ENCODE measurements at places on chromosomes 5 and 9.

DNA sequence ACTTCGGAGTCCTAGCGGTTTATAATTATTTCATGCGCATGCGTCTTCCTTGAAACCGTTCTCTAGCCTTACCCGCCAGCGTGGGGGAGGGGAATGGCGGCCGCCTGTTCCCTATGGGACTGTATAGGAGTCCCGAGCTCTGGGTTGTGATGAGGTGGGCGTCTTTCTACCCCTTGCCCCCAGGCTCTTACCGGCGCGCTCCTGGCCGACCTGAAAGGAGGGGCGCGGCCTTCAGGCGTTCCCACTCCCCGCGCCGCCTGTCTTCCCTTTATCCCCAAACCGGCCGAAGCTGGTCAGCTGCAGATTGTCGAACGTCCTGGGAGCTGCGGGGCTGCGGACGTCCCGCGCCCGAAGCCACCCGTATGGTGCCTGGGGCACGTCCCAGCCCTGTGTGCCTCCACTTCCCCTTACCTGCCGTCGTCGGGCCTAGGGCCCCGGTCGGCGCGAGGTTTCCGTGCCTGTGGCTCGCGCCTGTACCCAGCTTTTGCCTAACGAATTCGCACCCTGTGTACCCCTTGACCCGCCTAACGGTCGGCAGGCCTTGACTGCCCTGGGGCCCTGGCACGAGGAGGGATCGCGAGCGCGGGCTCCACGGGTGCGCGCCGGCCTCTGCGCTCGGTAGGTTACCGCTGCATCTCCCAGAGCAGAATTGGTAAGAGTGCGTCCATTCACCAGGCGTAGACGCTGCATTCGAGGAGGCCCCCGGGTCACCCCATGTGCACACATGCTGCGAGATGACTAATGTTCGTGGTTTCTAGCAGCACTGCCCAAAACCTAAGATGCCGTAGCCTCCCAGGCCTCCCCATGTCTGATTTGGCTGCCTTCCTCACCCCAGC lies 653 bp upstream of the HNRNPH1 start:
- no peak for DNase-seq

GRCh38 chr5:116640236-116640635 lies 65.6 kb upstream of the SEMA6A start:
- DNase-seq = no peak

DNA sequence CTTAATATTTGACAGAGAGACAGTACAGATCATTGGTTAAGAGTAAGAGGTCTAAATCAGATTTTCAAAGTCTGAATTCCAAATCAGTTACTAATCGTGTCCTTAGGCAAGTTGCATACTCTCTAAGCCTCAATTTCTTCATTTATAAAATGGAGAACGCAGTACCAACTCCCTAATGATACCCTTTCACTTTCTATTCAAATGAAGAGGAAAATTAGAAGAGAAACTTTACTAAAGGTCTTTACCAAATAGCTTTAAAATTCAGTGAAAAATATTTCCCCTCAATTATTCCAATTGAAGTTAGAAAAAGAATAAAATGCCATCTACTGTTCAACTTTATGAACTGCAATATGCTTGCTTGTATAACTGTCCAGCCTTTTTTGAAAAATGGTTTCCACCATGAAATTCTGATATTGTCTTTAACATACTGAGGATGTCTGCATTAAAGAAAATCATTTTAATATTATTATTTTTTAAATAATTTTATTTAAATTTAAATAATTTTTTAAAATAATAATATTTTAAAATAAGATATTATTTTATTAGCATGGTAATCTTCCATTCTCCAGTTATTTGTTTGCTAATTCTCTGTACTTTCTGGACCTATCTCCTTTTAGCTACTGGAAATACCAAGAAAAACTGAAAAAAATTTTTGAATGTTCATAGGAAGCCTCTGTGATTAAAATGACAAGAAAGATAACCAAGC lies 36.0 kb downstream of the POC5 start:
- DNase-seq = peak; percentile 33

DNA sequence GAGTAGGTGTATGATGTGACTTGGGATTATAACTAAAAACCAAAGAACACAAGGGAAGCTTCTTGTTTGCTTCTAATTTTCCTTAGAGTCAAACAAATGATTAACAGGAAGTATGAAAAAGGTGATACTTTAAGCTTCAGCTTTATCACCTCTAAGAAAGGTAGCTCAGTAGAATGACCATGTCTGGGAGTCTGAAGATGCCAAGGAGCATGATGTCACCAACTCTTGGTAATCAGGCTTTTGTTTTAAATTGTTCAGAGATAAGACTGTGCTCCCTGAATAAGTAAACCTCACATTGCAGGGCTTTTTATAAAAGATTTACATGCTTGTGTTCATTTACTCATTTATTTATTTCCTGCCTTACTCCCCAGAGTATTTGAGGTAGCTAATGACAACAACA lies 169.9 kb downstream of the FER start:
- DNase-seq = no peak

DNA sequence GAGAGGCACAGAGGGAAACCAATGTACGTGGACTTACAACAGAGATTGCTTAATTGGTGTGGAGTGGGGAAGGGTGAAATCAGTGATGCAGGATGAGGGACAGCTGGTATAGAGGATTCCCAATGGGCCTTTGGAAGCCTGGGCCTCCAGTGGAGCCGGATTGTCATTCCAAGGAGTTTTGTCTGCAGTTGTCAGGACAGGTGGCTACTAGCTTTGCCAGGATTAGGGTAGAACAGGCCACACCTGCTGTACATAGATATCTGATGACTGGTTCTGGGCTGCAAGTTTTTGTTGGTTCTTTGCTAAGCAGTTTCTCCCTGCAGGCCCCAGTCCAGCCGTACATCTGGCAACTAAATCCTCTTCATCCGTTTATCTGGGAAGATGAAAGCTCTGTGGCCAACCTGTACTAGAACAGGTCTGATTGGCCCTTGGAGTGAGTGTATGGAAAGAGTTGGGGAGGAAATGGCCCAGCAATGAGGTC lies 4.2 kb downstream of the SKP2 start:
- peak; percentile 100 for DNase-seq

DNA sequence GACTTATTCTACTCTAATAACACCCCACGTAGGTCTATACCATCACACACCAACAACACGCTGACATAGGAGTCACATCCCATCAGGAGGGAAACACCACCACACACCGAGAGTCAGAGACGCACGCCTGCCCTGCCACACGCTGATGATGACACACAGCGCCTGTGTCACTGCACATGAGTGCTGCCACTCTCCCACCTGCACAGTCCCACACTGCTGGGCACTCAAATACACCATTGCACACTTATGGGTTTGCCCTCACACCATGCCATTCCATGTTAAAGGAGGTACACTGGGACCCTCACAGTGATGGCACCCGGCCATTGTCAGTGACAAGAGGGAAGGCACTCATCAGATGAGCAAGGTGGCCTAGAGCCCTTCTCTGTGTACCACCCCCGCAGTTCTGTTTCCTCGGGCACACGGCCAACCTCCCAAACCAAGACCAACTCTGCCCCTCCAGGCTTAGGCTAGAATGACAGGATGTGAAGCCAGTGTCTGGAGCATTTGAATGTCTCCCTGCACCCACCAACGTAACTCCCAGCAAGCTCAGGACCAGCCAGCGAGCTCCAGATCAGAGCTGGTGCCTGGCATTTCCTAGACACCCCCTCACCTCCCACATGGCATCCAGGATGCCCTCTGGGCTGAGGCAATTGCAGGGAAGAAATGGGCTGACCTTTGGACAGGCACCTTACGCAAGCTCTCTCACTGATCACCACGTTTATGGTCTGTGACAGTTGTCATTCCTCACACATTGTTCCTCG lies 3.6 kb upstream of the CPLX2 start:
- peak; percentile 73 for DNase-seq

- no peak for DNase-seq
Measured at GRCh38 chr9:32906213-32906612, 95.2 kb downstream of the APTX start.

DNA sequence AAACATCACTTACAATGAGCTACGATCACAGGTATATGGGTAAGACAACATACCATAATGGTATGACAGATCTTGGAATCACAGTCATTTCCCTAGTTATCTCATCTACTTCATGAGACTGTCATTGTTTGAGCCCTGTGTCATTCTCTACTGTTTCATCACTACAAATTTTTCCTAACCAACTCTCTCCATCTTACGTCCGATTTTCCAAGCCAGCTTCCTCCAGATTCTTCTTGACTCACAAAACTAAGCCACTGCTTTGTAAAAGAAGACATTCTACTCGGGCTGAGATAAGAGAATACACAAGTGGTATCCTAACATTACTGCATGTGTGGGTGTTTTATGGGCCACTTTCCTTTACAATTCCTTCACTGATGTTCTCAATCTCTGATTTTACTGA lies 49.6 kb downstream of the SERINC5 start:
- DNase-seq = no peak

DNA sequence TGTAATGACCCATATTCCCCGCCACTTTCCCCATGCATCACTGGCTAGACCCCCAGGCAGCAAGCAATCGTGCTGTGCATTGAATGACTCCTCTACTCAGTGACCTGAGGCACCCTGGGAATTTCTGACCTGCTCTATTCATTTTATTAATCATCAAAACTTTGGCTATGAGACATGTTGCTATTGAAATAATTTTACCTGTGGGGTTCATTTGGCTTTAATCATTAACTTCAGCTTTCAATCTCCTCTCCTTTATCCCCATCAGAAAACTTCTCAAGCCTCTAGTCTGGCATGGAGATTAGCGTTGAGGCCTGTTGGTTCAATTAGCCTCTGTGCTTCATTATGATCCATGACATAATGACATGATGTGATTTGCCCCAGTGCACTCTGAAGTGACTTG lies 429.0 kb downstream of the ZNF608 start:
- no peak for DNase-seq

DNA sequence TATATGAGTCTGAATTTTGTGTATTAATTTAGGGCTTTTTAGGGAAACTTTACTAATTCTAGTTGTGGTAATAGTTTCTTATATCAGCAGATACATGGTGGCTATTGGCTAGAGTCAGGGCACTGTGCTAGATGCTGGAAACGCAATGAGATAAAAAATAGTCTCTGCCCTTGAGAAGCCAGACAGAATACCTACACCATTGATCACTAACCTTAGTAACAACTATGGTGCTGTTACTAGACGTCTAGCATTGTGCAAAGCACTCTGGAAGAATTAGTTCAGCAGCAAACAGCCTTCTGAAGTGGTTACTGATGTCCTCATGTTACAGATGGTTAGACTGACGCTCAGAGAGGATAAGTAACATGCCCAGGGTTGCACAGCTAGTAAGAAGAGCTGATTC lies 61.8 kb downstream of the GDA start:
- no peak for DNase-seq

DNA sequence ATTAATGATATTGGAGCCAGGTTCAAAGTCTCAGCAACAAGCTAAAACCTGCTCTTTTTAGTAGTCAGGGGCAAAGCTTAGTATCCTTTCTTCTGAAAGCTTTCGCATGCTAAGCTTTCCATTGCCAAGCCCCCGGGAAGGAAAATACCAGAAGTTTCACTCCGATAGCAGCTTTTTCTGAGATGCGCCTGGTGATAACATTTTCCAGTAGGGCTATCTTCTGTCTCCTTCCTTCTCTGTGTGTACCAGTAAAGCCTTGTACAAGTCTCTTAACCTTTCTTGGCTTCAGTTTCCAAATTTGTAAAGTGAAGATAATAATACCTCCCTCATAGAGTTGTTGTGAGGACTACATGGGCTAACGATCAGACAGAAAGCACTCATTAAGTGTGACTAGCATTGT lies 36.7 kb downstream of the DOCK8 start:
- DNase-seq = no peak

DNA sequence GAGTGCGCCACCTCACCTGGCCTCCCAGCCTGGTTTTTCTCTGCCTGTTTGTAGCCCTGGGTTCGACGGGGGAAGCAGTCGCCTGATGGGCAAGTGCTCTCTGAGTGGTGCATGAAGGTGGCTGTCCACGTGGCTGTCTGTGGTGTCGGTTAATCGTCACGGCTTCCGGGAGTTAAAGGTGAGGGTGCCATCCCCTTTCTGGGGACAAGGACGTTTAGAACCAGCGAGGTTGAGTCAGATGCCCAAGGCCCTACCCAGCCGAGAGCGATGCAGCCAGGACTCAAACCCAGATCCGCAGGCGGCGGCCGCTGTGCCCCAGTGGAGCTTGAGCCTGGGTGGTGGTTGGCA lies 47.7 kb downstream of the RXRA start:
- DNase-seq = no peak
